NCI-H1436 (cell line): ENCODE measurements at places on chromosomes 7 and 10.

- DNase-seq: no peak
These were observed 166.2 kb downstream of the FAM107B start for GRCh38 chr10:14608381-14609001.

DNA sequence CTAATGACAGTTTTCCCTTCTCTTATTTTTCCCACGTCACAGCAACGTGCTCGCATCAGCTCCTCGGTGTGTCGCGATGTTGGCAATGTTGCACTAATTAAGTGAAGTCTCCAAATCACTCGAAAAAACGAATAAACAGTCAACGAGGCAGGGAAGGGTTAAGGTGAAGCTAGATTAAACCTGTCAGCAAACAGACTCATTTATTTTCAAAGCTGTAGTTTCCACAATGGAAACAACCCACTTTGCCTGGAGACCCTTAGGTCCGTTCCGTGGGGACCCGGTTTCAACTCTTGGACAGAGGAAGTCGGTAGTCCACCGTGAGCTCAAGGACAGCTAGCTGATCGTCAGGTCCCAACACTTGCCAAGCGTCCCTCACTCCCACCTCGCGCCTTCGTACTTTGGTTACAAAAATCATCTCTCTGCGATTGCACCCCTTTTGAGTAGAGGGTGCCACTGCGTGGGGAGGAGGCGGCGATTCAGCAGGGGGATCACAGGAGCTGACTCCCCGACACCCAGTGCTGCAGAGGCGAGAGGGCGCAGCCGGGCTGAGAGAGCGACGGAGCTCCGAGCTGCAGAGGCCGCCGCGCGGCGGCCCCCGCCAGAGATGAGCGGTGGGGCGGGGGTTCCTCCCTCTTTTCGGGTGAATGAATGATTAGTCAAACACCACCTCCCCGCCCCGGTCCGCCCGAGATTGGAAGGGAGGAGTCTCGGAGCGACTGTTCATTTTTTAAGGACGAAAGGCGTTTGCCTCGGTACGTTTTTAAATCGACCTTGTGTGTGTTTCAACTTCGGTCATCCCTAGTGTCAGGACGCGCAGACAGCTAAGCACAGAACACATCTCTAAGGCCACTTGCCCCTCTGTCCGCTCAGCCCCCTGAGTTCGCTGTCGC, 1.3 kb upstream of the BMPER start:
- DNase-seq: no peak

GRCh38 chr7:117041007-117041406, 87.7 kb downstream of the ST7 start:
- DNase-seq: no peak

DNA sequence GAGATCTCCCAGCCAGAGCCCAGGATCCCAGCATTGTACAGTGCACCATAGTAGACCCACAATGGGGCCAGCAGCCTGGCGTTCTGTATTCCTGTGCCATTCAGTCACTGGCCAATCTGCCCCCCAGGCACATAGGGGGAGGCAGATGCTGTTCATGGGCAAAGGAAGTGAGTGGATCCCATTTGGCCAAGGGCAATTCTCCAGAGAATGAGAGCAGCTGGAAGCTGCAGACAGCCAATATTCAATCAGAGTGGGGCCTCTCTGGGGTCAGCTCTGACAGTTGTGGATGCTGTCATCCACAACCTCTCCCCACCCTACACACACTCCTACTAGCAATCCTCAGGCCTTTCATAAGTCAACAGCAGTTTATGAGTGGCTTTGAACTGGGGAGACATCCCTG, 17.5 kb downstream of the STEAP1B start:
- DNase-seq: no peak

- DNase-seq: peak; percentile 89
These were observed 40.0 kb downstream of the ETV1 start for GRCh38 chr7:13949445-13949844.

GRCh38 chr7:32495298-32496051, at the start of gene AVL9:
Gene AVL9 (plus strand): TSS chr7:32495489. CDS start chr7:32495710, 221 bp downstream.
- DNase-seq: peak; percentile 95

- peak; percentile 12 for DNase-seq
These were observed 28.4 kb downstream of the UBE2D4 start for GRCh38 chr7:43954524-43955228.

GRCh38 chr7:23470330-23471105, at the start of gene IGF2BP3:
Gene IGF2BP3 (minus strand): TSS chr7:23470491. CDS start chr7:23470110, 381 bp downstream.
- DNase-seq: peak; percentile 90

GRCh38 chr7:87027900-87028299, 31.6 kb downstream of the ELAPOR2 start:
- DNase-seq: no peak

DNA sequence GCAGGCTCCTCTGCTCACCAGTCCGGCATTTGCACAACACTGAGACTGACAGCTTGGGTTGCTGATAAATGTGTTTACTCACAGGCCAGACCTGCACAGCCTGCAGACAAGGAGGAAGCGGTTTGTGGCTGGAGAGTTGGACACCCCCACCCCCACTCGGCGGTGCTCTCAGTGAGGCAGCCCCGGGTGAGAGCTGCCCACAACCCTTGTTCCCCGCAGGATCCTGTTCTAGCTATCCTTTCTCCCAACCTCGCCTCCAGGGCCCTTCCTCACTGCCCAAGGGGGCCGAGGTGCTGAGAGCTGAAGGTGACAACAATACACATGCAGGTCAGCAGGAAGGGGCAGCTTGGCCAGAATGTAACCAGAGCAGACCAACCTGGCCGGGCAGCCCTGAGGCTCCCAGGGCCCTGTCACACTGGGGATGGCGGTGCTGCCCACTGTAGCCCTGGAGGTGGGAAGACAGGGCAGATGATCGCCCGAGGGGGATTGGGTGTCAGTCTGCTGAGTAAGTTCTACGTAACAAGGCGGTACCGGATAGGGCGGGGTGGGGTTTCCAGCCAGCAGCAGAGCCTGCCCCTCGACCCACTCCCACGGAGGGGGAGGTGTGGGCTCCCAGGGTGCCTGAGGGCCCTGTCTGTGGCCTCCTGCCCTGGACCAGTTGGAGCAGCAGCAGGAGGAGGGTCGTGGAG, 2.1 kb upstream of the ADAM8 start:
- DNase-seq: no peak

- no peak for DNase-seq
These were observed at the start of gene PROSER2 for GRCh38 chr10:11823122-11823988. Gene PROSER2 (plus strand): TSS chr10:11823356. CDS start chr10:11852078, 28,722 bp downstream.

GRCh38 chr10:90822508-90822907, 35.3 kb downstream of the HTR7 start:
- DNase-seq: no peak

GRCh38 chr7:27518561-27519350, 143.9 kb downstream of the HIBADH start:
- no peak for DNase-seq

DNA sequence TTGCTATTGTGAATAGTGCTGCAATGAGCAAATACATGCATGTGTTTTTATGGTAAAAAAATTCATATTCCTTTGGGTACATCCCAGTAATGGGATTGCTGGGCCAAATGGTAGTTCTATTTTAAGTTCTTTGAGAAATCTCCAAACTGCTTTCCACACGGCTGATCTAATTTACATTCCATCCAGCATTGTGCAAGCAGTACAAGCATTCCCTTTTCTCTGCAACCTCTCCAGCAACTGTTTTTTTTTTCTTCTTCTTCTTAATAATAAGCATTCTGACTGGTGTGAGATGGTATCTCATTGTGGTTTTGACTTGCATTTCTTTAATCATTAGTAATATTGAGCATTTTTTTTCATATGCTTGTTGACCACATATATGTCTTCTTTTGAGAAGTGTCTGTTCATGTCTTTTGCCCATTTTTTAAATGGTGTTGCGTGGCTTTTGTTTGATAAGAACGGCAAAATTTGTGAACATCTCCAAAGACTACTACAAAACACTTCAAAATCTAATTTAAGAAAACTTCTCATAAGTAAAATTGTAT, 136.1 kb upstream of the MYO3A start:
- DNase-seq: no peak

- DNase-seq: no peak
These were observed 52.8 kb upstream of the ANAPC16 start for GRCh38 chr10:72162978-72163377.

GRCh38 chr7:117908031-117908795, 35.0 kb upstream of the CTTNBP2 start:
- DNase-seq: no peak

DNA sequence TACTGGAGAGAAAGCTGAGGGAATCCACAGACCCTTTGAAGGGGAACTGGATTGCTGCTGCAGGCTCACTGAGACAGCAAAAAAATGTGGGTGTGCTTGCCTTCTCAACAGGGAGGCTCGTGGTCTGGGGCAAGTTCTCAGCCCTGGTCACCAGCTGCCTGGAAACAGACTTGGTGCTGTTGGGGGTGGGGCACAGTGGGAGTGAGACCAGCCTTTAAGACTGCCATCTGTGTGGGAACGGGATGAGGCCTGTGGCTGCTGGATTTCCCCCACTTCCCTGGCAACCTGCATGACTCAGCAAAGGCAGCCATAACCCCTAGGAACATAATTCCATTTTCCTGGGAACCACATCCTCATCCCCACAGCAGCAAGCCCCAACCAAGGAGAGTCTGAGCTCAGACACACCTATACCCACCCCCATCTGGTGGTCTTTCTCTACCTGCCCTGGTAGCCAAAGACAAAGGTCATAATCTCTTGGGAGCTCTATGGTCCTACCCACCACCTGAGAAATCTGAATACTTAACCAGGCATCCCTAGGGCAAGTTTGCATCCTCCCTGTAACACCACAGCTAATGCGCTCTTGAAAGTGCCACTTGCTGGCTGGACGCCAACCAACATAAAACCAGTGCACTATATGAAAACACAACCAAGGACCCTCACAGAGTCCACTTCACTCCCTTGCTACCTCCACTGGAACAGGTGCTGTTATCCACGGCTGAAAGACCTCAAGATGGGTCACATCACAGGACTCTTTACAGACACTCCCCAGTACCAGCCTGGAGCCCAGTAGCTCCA, 45.0 kb upstream of the TFEC start:
- DNase-seq: no peak

DNA sequence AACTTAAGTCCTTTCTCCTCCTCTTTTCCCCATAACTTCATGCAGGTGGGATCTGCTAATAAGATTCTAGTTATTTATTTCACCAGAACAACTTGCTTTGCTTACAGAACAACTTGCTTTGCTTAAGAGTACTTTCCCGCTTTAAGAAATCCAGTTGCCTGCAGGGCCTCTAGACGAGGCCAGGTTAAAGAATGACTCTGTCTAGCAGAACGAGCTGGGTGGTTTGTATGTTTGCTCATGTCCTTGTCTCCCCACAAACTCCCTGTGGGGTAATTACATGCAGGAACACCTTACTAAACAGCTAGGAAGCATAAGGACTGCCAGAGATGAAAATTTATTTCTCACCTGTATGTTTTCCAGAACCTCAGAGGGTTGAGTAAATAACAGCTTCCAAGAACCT, 8.8 kb upstream of the FZD8 start:
- no peak for DNase-seq

GRCh38 chr7:69871886-69872569, 273.8 kb downstream of the AUTS2 start:
- DNase-seq: no peak

DNA sequence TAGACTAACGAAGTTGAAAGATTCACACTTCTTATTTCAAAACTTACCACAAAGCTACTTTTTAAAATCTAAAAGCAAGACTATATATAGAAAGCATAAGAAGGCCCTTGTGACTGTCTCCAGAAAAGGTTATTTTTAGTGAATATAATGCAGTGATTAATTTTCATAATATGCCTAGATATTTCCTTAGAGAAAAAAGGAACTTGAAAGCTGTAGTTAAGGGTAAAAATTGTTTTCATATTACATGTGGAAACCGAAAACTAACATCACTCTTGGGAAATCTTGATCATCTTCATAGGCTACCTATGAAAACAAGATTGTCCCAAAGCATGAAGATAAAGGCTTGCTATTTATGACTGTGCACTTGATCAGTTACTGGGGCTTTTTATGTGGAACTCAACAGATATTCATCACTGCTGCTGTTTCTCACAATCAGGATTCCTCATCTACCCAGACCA, 223.2 kb downstream of the SH2D4B start:
- no peak for DNase-seq

DNA sequence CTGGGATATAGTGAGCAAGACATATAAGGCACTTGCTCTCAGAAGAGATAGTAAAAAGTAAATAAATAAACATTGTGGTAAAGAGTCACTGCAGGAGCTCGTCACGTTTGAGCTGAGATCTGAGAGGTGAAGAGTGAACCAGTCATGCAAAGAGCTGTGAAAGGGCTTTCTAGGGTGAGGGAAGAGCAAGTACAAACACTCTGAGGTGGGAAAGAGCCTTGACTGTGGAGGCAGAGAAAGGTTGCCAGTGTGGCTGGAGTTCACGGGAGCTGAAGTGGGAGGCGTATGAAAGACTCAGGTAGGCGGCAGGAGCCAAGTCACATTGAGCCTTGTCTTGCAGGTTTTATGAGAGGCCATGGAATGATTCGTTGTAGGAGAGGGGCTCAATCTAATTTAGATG, 141.0 kb downstream of the C1GALT1 start:
- DNase-seq: no peak

GRCh38 chr7:44383566-44383965, 58.2 kb upstream of the CAMK2B start:
- no peak for DNase-seq

GRCh38 chr7:66255534-66256100, 50.5 kb downstream of the TPST1 start:
- DNase-seq: no peak

DNA sequence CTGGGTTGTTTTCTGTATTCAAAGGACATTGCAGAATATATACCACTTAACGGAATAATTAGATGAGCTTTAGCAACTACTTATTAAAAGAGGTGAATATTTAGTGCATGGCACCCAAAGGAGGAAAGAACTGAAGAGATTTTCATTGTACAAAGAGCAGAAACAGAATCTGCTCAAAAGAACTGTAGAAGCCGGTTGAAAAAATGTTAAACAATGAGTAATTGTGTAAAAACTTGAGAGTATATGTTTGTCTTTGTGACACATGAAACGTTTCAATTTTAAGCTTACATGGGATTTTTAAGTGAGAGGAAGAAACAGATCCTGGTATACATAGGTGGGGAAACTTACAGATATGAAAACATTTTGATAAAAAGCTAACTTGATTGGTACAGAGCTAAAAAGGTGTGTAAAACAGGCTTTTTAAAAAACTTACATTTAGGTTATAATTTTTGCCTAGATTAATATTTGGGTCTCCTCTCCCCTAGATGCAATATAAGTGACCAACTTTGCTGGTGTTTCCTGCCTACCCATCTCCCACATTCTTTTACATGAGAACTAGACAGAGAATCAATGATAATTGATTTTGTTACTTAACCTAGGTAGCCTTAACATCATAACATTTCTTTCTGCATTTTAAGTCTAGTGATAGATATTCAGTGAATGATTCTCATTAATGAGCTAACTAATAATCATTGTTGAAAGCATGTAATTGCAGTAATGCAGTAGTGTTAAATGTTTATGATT, 6.8 kb downstream of the ARL5B start:
- no peak for DNase-seq

- DNase-seq: peak; percentile 57
These were observed 74.6 kb downstream of the PAXIP1 start for GRCh38 chr7:154928136-154929005.

- no peak for DNase-seq
These were observed 563.3 kb downstream of the NRG3 start for GRCh38 chr10:82438277-82438676.
